ENCODE measurements at places on chromosomes 11 and 22. TPM values are rescaled to one million over a fixed set of nuclear protein-coding genes. Genes with fewer than 3 reads are reported as not detected.

The MPPED1 gene
- total RNA-seq, result not detected

The OR6A2 gene
- not detected for total RNA-seq

The MISFA gene
- not detected for total RNA-seq

The CHID1 gene
- total RNA-seq, result 16.0 TPM

The SNX32 gene
- 0.69 TPM for total RNA-seq

The OR52N4 gene
- 1.4 TPM for total RNA-seq

The C11orf87 gene
- not detected for total RNA-seq

The OOSP1 gene
- not detected for total RNA-seq

- DNase-seq, result no peak
Measured at GRCh38 chr22:30196880-30197336, 49.7 kb downstream of the LIF start.

DNA sequence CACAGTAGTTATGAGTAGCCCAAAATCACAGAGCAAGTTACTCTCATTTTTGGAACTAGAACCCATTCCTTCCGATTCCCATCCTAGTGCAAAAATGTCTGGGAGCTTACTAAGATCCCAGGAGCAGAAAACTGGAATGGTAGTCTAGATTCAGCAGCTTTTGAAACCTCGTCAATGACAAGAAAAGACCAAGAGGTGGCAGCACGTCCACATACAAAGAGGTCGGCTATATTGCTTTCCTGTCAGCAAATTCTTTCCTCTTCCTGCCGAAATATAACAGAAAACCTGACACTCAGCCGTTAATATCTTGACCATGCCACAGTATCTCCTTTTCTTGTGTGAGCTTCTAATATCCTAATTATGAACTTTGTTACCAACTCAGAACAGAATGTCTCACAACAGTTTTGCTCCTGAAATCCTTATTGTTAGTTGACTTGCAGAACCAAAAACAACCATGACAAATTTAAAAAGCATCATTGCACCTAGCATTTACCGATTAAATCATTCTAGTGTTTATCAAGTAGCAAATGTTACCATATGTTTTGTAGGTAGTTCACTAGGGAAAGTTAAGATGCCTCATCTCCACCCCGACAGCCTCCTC is 92.8 kb upstream of the OR9G4 start:
- no peak for DNase-seq

GRCh38 chr11:1692708-1693326 is 4.2 kb upstream of the KRTAP5-6 start:
- no peak for DNase-seq

DNA sequence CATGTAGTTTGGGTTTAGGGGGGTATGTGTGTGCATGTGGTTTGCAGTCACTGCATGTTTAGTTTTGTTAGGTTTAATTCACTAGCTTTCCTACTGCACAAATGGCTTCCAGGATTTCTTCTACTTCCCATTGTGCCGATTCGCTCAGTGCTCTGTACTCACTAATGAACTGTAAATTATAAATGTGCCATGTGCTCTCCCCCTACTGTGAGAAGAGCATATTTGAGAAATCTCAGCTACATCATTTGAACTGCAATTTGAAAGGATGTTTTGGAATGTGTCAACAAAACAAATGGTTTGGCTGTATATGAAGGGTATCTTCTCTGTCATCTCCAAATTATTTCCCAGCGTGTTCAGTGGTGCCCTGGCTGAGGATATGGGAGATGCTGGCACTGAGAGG is 28.1 kb downstream of the CYB5R2 start:
- no peak for DNase-seq

DNA sequence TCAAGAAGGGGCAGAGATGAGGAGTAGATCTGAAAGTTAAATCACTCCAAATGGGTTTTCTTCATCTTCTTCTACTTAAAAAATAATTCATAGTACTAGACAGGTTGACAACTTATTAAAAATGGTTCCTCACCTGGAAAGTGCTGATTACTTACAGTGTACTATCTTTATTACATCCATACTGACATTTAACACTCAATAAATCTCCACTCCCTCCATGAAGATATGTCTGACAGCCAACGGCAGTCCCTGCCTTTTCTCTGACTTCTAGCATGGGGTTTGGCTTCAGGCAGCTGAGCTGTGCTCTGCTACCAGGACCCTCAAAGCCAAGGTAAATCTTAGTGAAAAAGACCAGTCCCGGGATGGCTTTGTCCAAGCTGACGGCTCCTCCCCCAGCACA is 133.4 kb upstream of the CSNK2A3 start:
- DNase-seq, result no peak

GRCh38 chr11:64563966-64564365 is 27.1 kb upstream of the SLC22A12 start:
- DNase-seq, result no peak

- DNase-seq, result no peak
Measured at GRCh38 chr11:125416981-125417935, 78.8 kb downstream of the FEZ1 start.

DNA sequence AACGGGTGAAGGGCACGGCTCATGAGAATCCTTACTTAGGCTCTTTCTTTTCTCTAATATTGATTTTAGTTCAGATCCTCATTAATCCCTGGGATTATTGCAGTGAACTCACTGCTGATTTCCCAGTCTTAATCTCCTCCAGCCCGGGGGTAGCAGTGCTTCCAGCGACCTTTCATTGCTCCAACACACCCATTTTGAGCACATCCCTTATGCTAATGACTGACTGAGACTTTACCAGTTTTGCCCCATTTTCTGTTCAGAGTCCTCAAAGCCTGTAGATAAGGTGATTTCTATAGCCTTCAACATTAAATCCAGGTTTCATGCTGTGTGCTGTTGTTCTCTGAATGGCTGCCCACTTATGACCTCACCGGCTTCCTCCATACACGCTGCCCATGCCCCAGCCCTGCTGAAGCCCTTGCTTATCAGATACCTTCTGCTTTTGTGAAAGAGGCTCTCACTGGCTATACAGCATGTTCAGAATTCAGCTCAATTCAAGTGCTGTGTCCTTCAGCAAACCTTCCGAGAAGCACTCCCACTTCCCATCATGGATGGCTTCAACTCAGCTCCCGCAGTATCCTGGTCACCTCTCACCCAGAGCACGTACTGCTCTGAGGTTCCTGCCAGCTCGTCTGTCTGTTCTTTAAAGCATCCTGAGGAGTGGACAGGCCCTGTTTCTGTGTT is 49.0 kb downstream of the PPFIA1 start:
- DNase-seq, result no peak

- no peak for DNase-seq
Measured at GRCh38 chr11:69304686-69305085, 10.7 kb downstream of the MYEOV start.

DNA sequence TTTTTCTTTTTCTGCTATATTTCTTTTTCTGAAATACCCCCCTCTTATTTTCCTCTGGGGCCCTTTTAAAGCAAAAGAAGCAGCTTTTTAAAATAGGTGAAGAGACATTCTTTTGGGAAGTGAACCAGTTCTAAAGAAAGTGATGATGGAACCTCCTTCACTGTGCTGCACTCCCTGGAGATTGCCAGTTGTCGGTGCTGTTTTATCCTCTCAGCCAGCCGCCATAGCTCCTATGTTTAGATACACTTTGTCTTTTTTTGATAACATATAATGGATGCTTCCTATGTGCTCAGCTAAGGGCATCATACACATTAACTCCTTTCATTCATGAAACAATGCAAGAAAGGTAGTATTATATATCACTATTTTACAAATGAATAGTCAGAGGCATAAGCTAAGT is 14.0 kb downstream of the CFAP300 start:
- DNase-seq, result no peak

GRCh38 chr11:64969209-64969608 is 2.7 kb downstream of the MAJIN start:
- no peak for DNase-seq

DNA sequence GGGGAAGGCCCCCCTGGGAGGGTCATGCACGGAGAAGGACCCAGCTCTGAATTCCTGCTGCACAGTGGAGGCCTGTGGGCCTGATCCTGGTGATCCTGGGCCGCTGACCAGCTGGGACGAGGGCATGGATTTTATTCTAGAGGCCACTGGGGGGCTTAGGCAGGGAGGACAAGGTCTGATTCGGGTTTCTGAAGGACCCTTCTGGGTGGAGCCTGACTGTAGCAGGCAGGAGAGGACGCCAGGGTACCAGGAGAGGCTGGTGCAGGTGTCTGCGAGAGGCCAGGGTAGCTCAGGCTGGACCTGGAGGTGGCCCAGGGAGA is 31.3 kb downstream of the MPPED1 start:
- DNase-seq, result no peak

DNA sequence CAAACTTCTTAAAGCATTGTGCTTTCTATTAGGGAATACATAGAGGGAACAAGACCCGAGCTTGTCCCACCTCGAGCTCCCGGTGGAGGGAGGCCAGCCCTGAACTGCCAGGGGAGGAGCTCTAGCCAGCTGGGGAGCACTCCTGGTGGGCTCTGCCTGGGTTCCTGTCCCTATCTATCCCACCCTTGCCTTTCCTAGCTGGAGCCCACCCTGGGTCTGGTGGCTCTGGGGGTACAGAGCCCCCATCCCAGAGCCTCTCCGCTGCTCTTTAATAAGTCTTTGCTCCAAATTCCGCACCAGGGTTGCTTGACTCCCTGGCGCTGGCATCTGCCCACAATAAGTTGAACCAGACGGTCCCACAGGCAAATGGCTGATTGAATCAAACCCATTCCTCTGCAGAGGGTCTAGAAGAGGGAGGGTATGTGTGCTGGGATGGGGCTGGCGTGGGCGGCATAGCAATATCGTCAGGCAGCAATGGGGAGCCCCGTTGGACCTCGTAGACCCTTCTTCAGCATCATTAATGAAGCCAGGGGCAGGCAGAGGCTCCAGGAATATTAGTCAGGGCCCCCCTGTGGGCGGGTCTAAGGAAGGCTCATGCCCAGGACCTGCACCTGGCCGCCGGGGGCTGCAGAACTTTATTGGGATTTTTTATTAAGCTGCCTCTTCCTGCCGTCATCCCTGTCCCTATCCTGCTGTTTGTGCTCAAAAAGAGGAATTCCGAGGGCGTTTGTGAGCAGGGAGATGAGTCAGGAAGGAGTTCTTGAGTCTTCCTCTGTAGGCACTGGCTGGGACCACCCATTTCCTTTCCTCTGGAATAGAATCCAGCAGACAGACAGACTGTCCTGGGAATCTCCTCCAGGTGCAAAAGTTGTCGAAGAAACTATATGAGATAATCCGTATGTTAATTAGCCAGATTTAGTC is 38.5 kb upstream of the RIC3 start:
- DNase-seq, result no peak

- no peak for DNase-seq
Measured at GRCh38 chr11:118312328-118312727, 7.8 kb downstream of the CD3E start.

DNA sequence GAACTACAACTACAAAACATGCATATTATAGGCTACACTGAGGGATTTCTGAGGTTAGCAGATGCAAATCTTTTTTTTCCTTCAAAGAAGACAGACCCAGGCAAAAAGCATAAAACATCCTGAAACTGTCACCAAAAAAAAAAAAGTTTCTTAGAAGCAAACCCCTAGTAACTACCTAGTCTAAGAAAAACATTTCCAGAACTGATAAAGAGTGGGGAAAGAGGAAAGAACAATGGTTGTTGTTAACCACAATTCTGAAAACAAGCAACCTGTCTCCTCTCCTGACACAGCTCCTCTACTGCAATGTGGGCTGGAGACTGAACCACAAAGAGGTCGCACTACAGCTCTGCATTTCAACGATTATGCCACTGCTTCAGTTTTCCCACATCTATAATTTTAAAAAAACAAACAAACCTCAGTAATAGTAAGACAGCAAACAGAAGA is 15.0 kb downstream of the DENND5A start:
- DNase-seq, result peak; percentile 46

- DNase-seq, result no peak
Measured at GRCh38 chr11:91209306-91209705, 986.5 kb upstream of the CHORDC1 start.

DNA sequence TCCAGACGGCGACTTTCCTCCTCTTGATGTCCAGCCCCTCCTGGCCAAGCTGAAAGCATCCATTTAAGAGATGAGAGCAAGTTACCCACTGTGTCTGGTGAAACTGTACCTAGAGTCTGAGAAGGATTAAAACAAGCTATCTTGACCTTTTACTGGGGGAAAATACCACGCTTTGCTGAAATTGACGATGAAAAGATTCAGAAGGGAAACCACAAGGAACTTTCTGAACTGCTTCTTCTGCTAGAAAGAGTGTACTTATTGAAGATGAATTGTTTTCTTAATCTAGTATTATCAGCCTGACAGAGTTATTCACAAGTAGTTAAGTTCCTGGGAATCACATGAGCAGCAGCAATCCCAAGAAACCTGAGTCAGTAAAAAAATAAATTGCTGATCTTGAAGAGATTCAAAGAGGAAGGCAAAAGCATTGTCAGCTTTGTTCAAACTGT is 13.1 kb upstream of the MS4A6A start:
- no peak for DNase-seq

GRCh38 chr11:71391352-71391751 is 56.8 kb downstream of the DHCR7 start:
- DNase-seq, result no peak

DNA sequence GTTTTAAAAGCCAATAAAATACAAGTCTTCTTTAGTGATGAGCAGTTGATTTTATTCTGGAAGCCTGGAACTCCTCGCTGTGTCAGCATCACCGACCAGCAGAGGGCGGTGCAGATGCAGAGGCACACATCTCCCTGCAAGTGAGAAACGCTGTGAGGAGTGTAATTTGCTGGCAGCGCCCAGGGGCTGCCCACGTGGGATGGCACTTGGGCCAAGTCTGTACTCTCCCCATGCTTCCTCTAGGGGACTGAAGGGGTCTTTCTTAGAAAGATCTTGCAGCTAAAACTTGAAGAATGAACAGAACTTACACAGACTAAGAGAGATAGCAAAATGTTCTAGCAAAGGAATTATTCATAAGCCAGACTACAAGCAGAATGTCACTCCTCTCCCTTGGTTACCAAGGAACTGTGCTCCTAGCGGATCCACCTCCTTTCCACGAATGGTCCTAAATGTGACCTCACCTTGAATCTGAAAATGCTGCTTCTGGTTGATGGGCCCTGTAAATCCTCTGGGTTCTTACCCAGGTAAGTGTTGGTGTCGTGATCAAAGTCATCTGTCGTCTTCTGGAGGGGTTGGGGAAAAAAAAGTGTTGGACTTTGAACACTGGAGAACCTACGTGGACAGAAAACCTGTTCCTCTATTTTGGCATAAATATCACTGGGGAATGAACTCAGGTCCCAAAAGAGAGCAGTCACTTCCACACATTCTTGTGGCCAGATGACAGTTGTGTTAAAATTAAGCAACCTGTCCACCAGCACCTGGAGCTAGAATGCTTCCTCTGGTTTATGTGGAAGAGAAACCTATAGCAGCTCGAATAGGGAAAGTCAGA is 31.8 kb downstream of the CNTF start:
- peak; percentile 85 for DNase-seq

GRCh38 chr11:125350206-125351032 is 145.6 kb downstream of the FEZ1 start:
- no peak for DNase-seq
